Amniotic stem cell (primary cell): ENCODE measurements at places on chromosomes 1 and 21.

- DNase-seq, result no peak
Measured at GRCh38 chr1:78492386-78492950, 1.7 kb downstream of the PTGFR start.

GRCh38 chr1:89804642-89805237, 16.1 kb upstream of the LRRC8D start:
- peak; percentile 62 for DNase-seq

GRCh38 chr1:15417059-15417934, 7.6 kb downstream of the EFHD2 start:
- peak; percentile 41 for DNase-seq

DNA sequence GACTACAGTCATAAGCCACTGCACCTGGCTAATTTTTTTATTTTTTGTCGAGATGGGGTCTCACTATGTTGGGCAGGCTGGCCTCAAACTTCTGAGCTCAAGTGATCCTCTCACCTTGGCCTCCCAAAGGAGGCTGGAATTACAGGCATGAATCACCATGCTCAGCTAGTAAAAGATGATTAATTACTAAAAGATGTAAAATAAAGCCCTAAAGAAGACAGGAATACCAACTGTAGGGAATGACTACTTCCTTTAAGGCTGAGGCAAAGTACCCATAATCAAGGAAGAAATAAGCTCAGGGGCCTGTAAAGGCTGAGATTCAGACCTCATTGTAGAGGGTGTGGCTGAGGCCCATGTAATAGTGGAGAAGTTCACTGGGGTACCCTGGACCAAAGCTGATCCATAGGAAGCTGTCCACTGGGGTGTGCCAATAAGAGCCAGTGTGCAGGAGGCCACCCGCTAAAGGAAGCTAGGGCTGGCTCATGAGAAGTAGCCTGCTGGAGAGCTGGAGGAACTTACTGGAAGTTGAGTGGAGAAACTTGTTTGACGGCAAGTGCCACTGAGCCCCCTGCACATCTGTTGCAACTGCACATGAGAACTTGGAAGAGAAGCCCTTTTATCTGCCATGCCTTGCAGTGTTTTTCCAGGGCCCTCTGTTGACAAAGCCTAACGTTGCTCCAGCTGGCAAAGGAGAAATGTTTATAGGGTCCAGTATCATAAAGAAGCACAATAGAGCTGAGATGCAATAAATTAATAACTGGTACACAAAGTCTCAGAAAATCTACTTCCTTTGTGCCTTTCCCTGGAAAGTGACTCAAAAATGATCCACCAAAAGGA, 17.8 kb upstream of the SERTAD4 start:
- no peak for DNase-seq

DNA sequence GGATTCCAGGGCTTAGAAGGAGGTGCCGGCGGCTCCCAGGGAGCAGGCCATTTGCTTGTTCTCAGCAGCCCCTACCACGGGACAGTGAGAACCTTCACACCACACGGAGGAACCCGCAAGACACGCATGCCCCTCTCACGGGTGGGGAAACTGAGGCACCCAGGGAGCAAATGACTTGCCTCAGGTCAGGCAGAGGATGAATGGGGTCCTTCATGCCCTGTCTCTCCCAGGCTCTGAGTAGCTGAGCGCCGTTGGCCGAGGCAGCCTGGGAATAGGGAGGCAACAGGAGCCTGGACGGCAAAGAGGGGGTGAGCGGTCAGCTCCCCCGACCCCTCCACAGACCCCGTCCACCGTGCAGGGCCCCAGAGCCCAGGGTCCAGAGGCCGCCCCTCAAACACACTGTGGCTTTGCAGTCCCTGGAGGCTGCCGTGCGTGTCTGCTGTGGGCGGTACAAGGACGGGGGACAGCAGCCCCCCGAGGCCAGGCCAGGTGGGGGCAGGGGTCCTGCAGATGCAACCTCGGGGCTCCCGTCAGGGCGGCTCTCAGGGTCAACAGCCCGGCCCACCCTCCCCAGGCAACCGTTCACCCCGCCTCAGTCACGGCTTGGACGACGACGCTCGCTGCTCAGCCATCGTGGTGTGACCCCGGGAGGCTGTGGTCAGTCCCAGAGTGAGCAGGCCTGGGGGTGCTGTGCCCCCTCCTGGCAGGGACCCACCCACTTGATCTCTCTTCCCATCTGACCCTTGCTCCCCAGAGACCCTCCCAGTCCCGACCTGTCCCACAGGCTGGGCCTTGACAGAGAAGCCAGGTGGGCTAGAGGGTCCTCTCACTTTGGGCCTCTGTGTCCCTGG, 15.8 kb upstream of the COL6A2 start:
- no peak for DNase-seq

- DNase-seq, result no peak
Measured at GRCh38 chr1:940107-941014, 16.6 kb downstream of the SAMD11 start.

GRCh38 chr1:10057796-10058195, 25.0 kb downstream of the UBE4B start:
- no peak for DNase-seq

DNA sequence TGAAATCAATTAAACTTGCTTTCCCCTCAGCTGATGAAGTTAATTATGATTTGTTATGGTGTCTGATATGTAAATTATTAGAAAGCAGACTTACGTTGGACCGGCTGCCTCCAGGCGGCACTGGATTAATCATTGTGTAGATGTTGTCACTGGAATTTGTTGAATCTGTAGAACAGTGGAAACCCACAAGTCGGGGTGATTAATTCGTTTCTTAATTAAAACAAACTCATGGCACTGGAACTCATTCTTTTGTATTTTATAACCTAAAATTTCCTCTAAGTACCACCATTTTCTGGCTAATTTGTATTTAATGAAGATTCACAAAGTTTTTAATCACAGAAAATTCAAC, 39.0 kb downstream of the MRPL37 start:
- no peak for DNase-seq

DNA sequence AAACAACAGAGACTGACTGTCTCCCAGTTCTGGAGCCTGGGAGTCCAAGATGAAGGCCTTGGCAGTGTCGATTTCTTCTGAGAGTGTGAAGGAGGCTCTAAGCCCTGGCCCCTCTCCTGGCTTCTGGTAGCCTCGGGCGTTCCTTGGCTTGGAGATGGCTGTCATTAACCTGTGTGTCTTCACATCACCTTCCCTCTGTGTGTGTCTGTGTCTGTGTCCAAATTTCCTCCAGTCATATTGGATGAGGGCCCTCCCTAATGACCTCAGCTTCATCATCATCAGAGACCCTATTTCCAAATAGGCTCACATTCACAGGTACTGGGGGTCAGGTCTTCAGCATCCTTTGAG, 138.3 kb downstream of the TOMM20 start:
- no peak for DNase-seq

DNA sequence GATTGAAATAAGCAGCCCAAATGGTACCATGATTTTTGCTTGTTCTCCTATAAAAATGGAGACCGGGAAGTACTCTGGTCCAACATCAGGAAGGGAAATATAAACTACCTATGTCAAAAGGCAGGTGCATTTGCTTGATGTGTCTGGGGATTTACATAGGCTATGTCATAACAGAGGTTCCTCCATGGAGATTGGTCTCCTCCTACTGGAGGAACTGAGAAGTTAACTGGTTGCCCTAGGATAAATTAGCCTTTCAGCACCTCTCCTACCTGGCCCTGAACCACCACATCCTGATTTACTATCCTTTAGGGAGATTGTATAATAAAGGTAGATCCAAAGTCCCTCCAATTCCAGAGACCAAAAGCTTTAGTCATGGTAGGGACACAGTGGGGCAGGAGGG, 1109.3 kb upstream of the B3GALT2 start:
- no peak for DNase-seq

GRCh38 chr1:46369542-46370213, 24.4 kb upstream of the FAAH start:
- no peak for DNase-seq

- DNase-seq, result no peak
Measured at GRCh38 chr1:147919896-147920295, 8.3 kb upstream of the GPR89B start.

GRCh38 chr1:31753707-31754349, 10.3 kb downstream of the ADGRB2 start:
- DNase-seq, result no peak

DNA sequence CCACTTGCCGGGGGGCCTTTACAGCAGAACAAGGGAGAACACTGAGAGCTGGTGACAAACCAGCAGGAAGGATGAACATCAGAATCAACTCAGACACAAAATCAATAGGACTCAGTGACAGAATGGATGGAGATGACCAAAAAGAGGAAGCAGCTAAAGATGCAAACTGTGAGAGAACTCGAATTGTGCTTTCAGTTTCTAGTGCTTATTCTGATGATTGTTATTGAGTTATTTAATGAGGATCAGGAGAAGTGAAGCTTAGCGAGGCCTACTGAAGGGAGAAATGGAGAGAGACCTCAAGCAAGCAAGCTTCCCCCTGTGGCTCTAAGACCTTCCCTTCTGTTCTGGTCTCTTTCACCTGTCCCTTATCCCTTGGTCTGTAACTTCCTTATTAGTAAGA, 30.3 kb upstream of the TMEM125 start:
- DNase-seq, result no peak

DNA sequence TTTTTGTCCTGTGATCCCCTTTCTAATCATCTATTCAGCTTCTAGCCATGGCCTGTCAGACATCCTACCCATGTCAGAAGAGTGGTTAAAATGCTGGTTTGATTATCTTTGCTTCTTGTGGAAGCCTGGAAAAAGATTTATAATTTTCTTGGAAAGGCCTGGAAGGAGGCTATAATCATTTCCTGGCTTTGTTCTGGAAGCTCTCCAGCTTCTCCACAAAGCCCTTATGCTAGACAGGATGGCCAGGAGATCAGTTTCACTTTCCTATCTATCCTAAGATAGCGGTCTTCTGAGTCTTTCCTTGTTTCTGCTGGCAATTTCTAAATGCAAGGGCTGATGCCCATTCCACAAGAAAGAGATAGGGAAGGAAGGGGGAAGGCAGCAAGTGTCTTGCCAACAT, 90.9 kb upstream of the SLC44A3 start:
- no peak for DNase-seq

- DNase-seq, result peak; percentile 6
Measured at GRCh38 chr1:173411835-173412742, 65.0 kb upstream of the PRDX6 start.

DNA sequence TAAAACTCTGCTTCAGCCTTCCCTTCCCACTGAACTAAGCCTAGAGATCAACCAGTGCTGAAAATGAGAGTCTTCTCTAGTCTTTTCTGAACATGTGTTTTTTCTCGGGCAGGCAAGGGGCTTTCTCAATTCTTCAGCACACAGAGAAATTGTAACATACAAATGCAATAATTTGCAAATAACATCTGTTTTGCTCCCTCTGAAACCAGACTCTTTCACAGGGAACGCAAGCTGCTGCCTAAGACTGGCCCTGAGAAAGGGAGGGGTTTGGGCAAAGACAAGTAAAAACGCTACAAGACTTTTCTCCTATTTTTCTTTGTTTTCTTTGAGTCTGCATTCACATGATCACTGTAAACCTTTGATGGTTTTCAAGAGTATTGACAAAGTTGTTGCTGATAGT, 39.6 kb upstream of the VN1R5 start:
- no peak for DNase-seq

DNA sequence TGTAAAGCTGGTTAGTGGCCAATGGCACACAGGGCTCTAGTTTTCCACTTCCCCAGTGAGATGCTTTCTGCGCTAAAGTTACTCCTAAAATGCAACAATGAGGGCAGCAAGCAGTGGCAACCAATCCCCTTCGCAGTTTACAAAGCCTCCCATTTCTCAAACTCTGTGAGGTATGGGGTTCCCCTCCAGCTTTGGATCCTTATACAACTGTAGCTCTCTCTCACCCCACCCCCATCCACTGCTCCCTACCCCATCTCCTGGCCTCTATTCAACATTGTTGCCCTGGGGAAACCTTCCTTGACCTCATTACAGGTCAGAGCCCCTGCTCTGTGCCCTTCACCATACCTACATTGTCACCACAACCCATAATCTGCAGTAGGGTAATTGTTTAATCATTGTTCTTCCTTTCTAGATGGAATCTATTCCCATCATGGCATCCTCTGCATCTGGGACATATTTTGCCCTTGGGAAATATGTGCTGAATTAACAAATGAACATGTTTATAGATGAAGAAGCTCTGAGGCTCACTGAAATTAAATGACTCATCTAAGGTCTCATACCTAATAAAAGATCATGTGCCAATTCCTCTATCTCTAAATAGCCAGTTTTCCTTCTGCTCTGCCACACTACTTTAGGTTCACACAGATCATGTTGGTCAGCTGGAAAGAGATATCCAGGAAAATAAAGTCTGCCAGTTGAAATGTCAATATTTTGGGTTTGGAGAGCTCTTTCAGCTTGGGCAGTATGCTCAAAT, 12.6 kb downstream of the KIAA0040 start:
- no peak for DNase-seq

- DNase-seq, result no peak
Measured at GRCh38 chr1:109192433-109192832, 21.3 kb upstream of the SARS1 start.

DNA sequence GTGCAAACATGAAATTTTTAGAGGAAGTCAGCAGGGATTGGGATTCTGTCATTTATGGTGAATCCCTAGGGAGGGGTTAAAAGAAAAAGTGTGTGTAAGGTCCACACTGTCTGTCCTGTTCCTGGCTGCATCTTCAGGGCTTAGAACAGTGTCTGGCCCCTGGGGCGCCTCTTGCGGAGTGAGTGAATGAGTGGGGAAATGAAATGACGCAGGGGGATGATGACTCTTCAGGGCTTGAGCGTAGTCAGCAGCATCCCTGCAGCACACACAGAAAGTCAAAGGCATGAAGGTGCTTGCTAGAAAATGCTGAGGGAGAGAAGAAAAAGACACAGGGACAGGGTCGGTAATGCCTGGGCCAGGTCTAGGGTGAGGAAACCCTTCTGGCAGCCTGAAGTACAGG, 57.8 kb downstream of the PGBD5 start:
- DNase-seq, result no peak

DNA sequence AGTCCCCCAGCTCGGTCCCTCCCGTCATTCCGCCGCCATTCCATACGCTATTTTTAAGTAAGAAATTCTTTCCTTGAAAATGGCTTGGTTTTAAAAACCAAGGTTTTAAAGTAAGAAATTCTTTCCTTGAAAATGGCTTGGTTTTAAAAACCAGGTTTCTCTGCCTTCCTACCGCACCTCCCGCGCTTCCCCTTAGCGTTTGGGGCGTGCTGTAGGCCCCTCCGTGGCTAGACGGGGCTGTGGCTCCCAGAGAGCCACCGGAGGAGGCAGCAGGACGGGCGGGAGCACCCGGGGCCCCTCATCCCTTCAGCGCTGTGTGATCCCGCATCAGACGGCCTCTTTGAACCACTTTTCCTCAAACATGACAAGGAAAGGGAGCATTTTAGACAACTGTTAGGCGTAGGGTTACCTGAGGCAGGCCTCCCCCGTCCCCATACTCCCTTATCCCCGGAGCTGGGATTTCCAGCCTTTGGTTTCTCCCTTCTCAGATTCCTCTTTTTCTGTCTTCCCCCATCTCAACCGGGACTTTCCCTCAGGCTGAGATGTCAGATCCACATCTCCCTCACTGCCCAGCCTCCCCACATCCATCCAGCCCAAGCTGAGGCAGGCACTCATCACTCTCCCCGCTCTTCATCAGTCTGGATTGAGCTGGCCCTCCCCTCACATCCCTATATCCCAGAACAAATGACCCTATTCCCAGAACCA, 541 bp upstream of the CD58 start:
- no peak for DNase-seq

GRCh38 chr1:20470194-20470593, 15.8 kb downstream of the CAMK2N1 start:
- DNase-seq, result no peak
